ENCODE measurements at places on chromosomes 5 and 9. TPM values are rescaled to one million over a fixed set of nuclear protein-coding genes. Genes with fewer than 3 reads are reported as not detected.

DNA sequence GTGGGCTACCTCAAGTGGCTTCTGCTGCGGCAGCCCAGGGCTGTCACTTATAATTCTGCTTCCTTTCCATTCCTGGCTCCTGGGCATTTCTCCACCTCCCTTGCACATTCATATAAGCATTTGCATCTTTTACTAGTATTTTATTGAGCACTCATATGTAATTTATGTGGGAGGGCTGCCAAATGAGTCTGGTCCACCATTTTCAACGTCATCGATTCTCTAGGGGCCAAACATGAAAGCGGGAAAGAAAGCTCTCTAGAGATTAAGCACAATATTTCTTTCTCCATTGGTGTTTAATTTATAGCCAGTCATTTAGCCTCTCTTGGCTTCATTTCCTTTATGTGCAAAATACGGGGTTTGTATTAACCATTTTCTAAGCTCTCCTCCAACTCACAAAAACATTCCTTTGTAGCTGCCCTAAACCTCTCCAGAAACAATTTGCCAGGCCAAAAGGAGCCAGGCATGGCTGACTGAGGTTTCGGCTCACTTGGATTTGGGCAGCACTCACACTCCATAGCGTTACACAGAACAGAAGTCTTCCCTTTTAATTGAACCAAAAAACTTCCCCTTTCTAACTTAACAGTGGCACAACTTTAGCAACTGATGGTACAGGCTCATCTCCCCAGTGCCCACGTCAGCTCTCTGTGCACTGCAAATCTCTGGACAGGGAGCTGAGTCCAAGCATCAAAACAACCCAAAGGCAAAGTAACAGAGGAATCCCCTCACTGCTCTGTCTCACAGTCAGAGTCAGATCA is 183.5 kb downstream of the ROR2 start:
- DNase-seq, result no peak

DNA sequence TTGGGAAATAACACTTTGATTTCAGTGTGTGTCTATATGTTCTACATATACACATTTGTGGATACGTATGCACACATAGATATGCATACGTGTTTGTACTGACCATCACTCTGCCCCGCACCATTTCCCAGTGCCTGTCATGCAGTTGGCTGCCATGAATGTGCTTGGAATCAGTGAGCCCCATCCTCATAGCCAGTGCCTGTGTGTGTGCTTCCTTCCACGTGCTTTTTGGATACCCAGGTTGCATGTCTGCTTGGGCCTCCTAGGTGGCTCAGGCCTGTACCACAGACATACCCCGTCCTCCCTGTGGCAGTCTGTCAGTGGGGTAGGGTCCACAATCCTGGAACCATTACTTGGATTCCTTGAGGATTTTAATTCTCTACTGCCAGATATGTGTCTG is 243.6 kb downstream of the FANCC start:
- DNase-seq, result no peak

DNA sequence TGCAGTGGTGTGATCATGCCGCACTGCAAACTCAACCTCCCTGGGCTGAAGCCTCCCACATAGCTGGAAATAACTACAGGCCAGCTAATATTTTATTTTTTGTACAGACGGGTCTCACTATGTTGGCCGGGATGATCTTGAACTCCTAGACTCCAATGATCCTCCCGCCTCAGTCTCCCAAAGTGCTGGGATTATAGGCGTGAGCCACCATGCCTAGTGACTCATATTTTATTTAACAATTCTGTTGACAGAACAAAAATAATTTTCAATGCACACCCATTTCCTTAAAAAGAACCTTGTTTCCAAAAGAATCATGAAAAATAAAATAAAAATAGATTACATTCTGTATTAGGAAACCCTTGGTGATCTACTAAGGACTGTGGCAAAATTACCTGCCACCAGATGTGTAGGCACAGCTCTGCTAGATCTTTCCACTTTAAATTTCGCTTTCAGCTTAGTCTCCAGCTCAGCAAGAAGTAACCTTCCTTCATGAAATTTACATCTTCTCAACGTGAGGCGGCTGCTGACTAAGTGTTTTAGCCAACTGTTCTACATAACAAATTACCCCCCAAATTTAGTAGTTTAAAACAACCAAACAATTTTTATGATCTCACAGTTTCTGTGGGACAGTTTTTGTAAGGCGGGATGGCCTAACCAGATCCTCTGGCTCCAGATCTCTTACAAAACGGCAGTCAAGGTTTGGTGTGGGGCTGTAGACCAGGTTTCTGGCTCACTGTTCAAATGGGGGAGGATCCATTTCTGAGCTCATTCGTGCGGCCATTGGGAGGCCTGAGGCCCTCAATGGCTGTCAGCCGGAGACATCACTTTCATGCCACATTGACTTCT is 32.6 kb upstream of the GOLPH3 start:
- no peak for DNase-seq

DNA sequence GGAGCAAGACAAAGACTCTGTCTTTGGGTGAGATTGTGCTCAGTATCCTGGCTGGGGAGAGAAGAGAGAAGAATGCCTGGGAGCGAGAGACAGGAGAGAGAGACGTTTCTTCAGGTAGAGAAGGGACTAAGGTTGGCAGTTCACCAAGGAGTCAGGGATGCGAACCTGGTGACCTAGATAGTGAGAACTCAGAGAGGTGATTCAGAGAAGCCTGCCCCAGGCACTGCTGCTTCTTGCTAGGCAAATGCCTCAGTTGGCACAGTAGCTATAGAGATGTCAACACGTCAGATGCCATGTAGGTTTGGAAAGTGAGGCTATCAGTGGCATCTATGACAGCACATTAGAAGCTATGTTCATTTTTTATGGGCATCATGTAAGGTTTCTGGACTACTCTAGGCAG is 231.6 kb upstream of the VLDLR start:
- DNase-seq, result peak; percentile 77

SNCAIP gene
- total RNA-seq, result under 0.01 TPM

TTC23L gene
- total RNA-seq, result not detected
